ENCODE measurements at places on chromosomes 2 and 18.

GRCh38 chr18:52950155-52950554 lies 610.2 kb downstream of the DCC start:
- no peak for DNase-seq

DNA sequence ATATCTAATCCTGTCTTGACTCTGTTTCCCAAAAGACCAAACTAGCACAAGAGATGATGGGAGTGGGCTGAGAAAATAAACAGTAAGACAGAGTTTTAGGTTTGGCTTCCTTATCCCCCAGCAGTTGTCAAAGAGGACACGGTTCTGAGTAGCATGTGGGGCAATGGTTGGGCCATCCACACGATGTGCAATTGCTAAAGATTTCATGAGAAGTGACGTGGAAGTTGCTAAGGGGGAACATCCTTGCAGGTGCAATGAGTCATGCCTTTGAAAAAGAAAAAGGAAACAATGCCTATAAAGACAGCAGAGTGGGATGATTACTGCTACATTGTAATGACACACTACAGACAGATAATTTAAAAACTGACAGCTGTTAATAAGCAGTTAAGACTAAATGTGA lies 1395.8 kb downstream of the LRP1B start:
- no peak for DNase-seq

DNA sequence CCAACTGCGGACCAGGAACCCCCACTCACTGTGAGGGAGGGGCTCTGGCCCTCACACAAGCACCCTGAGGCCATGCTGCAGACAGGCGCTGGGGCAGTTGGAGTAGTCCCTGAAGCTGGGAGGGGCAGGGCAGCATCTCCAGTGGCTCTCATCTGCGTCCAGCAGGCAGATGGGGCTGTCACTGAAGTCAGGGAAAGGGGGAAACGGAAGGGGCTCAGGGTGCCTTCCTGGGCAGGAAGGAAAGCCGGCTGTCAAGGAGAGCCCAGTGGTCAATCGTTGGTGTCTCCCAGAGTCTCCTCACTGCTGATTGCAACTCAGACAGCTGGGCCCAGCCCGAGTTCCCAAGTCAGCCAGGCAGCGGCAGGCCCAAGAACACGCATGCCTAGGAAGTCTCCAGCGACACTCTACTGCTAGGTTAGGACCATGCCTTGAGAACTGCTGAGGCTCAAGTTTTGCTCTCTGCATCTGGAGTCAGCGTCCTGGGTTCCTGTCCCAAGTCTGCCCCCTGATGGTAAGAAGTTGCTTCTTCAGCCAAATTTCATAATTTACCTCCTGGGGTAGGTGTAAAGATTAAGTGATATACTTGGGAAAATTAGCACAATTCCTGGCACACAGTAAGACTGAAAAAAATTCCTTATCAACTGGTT lies 27.4 kb upstream of the NMUR1 start:
- DNase-seq = no peak

DNA sequence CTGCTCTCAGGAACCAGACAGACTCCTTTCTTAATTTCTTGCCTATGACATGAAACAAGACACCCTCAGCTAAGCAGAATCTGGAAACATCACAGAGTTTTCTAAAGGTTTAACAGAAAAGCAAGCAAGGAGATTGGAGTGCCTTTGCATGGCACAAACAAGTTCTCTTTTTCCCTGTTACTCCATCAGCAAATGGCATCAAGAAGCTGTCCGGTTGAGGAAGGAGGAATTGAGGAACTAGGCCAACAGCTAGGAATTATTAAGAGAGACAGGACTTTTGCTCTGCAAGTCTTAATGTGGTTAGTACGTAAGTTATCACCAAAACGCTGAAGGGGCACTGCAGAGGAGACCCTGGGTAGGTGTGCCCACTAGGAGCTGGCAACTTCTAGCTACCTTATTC lies 53.2 kb downstream of the NEB start:
- DNase-seq = no peak

GRCh38 chr2:160474891-160475787 lies 18.5 kb downstream of the RBMS1 start:
- no peak for DNase-seq

- DNase-seq = no peak
Observed at GRCh38 chr2:224922142-224922727, 120.0 kb downstream of the DOCK10 start.

Measured in cortex of kidney (tissue), 1 donor.